ENCODE measurements at places on chromosomes 12 and 14. TPM values are rescaled to one million over a fixed set of nuclear protein-coding genes. Genes with fewer than 3 reads are reported as not detected.

The RNF212B gene
- polyA plus RNA-seq = 2.8 TPM

DNA sequence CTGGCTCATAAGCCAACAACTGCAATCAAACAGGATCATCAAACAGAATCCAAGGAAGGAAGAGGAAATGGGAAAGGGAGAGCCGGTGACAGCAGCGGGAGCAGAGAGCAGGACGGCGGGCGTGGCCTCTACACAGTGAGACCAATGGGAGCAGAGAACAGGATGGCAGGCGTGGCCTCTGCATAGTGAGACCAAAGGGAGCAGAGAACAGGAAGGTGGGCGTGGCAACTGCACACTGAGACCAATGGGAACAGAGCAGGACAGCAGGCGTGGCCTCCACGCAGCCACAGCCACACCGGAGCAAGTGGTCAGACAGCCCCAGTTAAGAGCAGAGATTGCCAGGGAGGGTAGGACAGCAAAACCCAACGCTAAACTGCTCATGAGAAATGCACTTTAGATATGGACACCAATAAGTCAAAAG lies 16.4 kb downstream of the LRCOL1 start:
- DNase-seq = peak; percentile 97

DNA sequence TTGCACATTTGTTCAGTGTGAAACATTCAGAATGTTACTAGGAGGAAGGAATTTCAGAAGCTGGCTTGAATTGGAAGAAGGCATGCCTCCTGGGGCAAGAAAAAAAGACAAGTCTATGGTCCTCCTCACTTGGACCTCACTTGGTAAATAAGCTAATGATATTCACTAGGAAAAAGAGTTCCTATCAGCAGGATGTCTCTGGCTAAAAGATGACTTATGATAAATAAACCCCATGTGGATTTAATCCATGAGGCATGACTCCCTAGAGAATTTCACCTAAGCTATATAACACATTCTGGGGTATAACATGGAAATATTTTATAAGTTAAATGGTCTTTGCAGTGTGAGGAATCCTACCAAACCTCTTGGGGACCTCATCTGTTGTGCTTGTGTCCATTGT lies 199.9 kb downstream of the LRIG3 start:
- DNase-seq = no peak

GRCh38 chr12:90809940-90810339 lies 145.0 kb downstream of the CCER1 start:
- no peak for DNase-seq

GRCh38 chr12:125093681-125094330 lies 28.6 kb downstream of the AACS start:
- no peak for DNase-seq

All from kidney (tissue), 22 donors.